GM10248 (cell line): ENCODE measurements at places on chromosomes 12 and 14.

- peak; percentile 60 for DNase-seq
Measured at GRCh38 chr12:27331291-27331926, 1.2 kb upstream of the BMAL2 start.

GRCh38 chr12:1692895-1693610 lies 2.2 kb downstream of the ADIPOR2 start:
- no peak for DNase-seq

DNA sequence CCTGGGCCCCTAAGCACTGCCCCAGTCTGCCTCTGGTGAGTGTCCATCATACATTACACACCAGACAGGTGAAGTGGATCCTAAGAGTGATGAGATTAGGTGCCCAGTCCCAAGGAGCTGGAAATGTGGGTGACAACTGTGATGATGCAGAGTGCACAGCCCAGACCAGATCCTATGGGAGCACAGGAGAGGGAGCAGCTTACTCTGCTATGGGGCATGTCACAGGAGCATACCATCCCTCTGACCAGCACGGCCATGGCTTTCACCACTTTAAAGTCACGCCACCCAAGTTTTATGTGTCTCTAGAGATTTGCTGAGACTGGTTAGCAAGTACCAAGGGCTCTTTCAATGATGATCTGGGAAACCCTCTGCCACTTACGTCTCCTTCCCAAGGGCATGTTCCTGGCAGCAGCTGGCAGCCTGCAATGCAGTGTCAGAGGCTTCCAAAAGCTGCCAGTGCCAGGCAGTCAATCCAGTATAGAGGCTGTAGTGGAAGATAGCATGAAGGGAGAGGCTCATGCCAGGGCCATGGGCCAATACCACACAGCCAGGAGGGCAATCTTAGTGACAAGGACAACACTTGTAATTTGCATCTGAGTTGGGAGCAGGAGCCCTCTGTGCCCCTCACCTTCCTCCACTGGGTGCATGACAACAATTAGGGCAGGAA lies 40.2 kb downstream of the STAB2 start:
- no peak for DNase-seq

GRCh38 chr14:79413734-79414428 lies 797.4 kb downstream of the DIO2 start:
- no peak for DNase-seq

GRCh38 chr14:66085665-66086064 lies 400.5 kb upstream of the CCDC196 start:
- DNase-seq = no peak

DNA sequence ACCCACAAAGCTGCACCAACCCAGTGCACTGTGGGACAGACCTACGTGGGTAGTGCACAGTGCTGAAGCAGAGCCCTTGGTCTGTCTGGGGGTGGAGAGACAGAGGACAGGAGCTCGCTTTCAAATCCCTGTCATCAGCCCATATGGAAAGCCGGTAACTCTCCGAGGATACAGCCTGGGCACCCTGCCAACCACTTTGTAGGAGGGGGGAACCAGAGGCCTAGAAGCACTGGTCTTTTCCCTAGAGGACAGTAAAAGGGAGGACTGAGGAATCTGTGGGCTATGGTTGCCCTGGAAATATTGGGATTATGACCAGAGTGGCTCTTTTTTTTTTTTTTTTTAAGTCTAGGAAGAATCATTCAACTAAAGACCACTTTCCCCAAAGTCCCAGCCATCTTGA lies 74.3 kb downstream of the MAP3K9 start:
- no peak for DNase-seq

DNA sequence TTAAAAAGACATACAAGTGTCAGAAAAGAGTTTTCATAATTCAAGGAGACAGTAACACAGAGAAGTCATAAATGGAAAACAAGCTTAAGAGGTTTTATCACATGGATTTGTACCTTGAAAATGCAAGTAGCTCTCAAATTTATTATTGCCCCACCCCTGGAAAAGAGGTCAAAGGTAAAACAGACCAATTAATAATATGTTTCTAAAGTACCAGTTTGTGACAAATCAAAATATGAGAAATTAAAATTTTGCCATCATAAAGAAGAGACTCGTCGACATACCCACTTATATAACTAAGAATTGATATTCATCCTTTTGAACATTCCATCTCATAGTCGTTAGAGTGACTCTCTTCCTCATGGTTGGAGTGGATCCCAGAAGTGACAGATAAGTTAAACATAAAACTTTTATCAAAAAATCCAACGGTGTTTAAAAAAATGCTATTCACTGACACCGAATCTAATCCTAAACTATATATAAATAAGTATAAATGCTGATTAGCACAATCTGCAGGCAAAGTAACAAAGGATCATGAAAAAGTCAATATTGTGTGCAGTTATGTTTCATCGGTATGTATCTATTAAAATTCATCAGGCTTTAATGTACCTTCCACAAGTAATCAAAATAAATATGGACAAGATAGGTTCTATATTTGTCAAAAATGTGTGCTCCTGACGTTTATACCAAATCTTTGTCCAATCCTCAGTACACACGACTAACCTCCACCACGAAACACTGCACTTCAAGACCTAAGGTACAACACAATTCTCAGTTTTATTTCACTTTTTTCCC lies 2.3 kb downstream of the CORO1C start:
- no peak for DNase-seq

DNA sequence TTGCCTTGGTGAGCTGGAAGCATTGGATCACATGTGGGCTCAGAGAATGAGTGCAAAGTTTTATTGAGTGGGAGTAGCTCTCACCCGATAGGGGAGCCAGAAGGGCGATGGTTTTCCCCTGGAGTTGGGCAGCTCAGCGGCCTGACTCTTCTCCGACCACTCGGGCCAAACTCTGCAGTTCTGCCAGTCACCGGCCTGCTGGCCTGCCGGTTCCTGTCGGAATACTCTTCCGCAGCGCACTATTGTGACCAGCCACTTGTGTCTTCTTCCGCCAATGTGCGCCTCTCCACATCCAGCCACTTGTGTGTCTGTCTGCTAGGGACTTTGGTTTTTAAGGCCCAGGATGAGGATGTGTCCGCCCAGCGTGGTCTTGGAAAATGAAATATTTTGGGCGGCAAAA lies 43.5 kb upstream of the PRKD1 start:
- DNase-seq = no peak

DNA sequence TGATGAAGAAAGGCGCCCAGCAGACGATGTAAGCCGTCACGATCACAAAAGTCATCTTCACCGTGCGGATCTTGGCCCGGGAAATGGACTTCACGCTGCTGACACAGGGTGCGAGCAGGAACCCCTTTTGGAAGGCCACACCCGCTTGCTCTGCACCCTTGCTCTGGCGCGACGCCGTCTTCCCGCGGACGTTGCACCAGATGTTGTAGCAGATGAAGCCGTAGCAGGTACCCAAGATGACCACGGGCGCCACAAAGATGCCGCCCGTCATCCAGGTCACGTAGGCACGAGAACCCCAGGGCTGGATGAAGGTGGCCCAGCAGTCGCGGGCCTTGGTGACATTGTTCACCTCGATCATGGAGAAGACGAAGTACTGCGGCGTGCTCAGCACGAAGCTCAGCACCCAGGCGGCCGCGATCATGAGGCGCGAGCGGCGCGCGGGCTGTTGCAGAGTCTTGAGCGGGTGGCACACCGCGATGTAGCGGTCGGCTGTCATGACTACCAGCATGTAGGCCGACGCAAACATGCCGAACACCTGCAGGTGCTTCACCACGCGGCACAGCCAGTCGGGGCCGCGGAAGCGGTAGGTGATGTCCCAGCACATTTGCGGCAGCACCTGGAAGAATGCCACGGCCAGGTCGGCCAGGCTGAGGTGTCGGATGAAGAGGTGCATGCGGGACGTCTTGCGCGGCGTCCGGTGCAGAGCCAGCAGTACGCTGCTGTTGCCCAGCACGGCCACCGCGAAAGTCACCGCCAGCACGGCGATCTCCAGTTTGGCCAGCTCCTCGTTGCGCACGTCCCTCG lies 890 bp downstream of the AVPR1A start:
- peak; percentile 4 for DNase-seq

DNA sequence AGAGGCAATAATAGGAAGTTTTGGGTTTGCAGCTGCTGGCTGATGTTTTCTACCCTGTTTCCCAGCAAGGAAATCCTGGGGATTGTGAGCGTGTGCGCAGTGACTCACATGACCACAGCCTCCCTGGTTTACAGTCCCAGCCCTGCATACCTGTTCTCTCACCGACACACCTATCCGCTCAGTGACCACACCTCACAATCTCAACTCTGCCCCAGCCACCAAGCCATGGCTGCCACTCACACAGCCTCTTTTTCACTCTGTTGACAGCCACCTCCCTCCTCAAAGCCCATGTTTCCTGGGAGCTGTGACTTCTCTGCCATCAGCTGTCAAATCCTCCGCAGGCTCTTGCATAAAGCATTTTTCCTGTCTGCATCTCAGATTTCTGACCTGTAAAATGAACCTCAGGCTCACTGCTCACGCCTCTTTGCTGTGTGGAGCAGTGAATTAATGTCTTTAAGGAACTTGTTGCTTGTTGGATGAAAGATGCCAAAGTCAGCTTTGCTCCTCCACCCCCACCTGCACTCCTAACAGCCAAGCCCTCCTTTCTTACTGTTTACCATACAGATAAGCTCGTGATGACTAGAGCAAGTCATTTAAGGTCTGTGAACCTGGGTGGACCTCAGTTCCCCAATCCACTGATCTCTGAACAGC lies 43.5 kb downstream of the B4GALNT3 start:
- DNase-seq = no peak

GRCh38 chr14:98093111-98093510 lies 1178.9 kb downstream of the BCL11B start:
- no peak for DNase-seq

DNA sequence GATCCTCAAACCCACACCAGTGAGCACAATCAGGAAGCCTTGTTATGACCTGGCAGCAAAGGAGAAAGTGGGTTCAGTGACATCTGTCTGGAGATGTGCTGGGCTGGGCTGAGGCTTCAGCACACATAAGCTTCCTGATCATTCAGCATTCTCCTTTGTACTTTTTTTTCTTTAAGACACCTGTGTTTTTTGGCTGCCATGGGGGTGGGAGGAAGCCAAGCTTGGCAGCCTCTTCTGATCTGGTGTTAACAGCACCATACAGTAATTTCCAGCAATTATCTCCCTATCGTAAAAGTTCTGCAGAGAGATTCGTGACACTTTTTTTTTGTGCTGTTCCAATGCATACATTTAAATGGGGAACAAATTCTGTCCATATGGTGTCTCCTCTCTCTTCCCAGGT lies 38.9 kb upstream of the RASSF3 start:
- DNase-seq = no peak

- peak; percentile 65 for DNase-seq
Measured at GRCh38 chr14:106044949-106045596, 518.7 kb downstream of the TMEM121 start.

- peak; percentile 34 for DNase-seq
Measured at GRCh38 chr12:47651368-47652254, 54.2 kb downstream of the RPAP3 start.

- DNase-seq = no peak
Measured at GRCh38 chr14:95689441-95689840, 3.2 kb downstream of the TCL1B start.

GRCh38 chr12:51863933-51864832 lies 15.7 kb upstream of the FIGNL2 start:
- DNase-seq = peak; percentile 13

DNA sequence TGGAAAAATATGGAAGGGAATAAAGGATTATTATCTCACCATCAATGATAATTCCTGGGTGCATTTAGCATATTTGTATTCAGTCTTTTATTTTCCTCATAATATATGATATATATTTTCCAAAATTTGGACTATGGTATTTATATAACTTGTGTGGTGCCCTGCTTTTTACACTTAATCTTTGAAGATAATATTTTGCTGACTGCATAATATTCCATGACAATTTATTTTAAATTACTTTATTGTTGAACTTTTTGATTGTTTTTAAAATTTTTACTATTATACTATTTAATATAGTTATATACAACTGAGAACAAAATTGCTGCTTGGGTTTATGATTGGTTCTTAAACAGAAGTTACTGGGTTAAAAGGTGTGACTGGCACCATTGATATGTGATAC lies 212.3 kb downstream of the TTC6 start:
- no peak for DNase-seq

- DNase-seq = no peak
Measured at GRCh38 chr14:100359881-100360280, 36.7 kb downstream of the SLC25A47 start.

DNA sequence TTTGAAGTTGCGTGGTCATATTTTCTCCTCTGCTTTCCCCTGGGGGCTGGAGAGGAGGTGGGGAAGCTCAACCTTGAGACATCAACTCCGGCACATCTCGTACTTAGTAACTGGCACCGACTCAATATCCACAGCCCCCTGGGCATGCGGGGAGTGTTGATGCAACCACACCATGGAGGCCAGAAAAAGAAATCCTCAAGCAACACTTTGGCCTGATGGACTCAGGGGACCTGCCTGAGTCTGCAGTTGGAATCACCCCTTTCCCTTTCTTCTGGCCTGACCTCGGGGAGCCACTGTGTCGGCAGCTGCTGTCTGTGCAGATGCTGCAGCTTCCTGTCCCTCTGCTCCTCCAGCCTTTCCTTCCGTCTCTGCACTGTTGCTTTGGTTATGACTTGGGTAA lies 11.4 kb upstream of the AACS start:
- DNase-seq = no peak

DNA sequence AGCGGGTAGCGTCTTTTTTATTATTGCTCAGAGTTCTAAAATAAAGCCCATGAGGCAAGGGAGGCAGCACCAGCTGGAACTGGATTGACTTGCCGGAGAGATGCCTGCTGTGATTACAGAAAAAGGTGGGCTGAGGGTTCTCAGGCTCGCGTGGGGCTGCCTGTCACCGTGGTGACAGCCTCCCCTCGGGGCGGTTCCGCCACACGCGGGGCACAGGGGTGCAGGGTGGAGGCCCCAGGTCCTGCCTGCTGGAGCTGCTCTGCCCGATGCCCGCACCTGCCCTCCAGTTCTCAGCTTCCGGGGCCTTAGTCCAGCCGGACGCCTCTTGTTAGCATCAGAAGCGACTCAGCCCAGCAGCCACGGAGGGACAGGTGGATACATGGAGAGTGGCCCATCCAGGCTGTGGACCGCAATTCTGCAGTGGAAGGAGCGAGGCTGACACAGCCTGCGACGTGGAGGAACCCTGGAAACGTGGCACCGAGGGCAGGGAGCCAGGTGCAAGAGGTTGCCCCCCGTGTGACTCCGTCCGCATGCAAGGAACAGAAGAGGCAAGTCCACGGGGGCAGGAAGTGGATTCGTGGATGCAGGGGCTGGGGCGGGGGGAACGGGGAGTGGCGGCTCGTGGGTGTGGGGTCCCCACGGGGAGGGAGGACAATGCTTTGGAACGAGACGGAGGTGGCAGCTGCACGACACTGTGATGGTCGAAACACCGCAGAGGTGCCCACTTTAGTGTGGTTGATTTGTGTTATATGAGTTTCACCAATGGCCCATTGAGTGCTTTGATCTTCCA lies 79.5 kb downstream of the GALNT9 start:
- DNase-seq = no peak

- no peak for DNase-seq
Measured at GRCh38 chr14:80395031-80395430, 183.7 kb upstream of the DIO2 start.

DNA sequence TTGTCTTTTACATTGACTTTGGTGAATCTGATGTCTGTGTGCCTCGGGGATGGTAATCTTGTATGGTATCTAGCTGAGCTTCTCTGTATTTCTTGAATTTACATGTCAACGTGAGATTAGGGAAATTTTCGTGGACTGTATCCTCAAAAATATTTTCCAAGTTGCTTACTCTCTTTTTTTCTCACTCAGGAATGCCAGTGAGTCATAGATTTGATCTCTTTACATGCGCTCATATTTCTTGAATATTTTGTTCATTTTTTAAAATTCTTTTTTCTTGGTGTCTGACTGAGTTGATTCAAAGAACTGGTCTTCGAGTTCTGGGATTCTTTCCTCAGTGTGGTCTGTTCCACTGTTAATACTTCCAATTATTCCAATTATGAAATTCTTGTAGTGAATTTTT lies 207.7 kb downstream of the RAD51B start:
- no peak for DNase-seq
